ENCODE measurements at places on chromosomes 1 and 21.

- DNase-seq = no peak
Observed at GRCh38 chr21:25734654-25734903, 125 bp downstream of the ATP5PF start.

DNA sequence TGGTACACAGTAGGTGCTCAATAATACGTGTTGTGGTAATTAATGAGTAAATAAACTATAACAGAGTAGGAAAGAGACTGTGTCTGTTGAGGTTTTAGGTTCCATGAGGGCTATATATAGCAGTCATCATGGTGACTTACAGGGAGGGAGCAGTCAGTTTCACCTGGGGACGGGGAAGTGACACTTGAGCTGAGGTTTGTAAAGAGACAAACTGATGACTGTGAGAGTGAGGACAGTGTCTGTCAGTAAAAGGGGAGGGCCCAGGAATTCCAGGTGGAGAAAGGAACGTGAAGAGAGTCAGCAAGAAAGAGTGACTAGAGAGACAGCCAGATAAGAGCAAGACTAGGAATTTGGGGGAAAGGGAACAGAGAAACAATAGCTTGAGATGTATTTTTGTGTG lies 30.2 kb downstream of the ABCA4 start:
- no peak for DNase-seq

DNA sequence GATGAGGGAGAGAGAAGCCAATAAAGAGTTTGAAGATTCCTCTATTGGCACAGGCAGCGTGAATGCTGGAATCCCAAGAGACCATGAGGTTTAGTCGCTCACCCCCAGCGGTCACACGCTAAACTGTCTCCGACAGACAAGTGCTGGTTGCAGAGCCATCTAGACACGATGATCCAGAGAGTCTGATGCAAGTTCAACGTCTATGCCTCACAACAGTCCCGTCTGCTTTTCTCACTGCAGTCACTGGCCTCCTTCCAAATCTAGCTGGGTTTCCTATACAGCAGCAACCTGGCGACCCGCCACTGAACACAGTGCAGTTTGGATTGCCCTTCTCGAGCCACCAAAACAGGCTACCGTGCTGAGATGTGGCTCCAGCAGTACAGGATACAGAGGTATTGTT lies 98.6 kb upstream of the KRTAP19-8 start:
- no peak for DNase-seq

DNA sequence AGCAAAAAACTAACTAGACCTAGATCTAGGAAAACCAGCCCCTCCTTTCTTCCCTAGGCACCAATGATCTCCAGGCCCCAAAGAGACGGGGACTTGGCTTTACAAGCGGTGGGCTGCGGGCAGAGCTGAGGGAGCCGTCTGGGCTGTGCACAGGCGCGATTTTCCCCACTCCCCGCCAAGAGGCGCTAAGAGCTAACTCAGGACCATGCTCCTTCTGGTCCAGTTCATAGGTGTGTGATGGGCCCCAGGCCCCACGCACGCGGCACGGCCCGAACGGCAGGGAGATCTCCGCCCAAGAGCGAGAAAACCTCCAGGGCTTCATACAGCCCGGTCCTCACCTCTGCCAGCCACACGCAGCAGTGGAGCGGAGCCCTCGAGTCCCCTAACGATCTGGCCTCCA lies 7.5 kb upstream of the GPR153 start:
- DNase-seq = no peak

GRCh38 chr1:44016041-44016889 lies 15.0 kb downstream of the SLC6A9 start:
- DNase-seq = no peak

- no peak for DNase-seq
Observed at GRCh38 chr1:8006037-8006963, 19.8 kb downstream of the ERRFI1 start.

GRCh38 chr1:98090351-98090750 lies 169.5 kb upstream of the DPYD start:
- no peak for DNase-seq

GRCh38 chr1:117584181-117584580 lies 21.7 kb upstream of the TENT5C start:
- no peak for DNase-seq

DNA sequence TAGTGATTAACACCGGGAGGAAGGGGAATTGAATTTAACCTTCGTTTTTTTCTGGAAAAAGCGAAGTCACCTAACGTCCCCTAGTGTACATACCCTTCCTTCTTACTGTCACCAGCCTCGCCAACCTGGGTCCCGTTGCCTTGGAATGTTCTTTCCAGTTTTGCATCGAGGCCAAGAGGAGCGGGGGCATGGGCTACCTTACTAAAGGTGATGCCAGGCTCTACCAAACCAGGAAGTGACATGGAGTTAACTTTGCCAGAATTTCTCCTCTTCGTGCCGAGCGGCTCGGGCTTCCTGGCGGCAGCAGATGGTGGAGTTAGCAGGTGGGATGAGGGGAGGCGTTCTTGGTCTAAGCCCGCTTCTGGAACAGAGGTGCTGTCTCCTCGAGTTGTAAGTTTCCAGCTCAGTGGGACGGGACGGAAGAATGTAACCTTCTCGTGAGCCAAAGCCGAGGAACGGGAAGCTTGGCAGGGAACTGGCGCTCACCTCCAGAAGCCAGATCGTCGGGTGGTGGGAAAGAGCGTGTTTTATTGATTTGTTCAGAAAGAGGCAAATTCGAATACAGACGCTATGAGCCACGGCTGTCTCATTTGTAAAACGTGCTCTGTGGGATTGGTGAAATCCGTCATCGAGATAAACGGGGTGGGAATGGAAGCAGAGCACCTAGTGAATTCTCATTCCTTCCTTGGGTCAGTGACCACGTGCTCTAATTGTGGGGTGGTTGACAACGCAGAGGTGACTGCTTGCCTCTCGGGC lies 486 bp downstream of the NIPAL3 start:
- no peak for DNase-seq

DNA sequence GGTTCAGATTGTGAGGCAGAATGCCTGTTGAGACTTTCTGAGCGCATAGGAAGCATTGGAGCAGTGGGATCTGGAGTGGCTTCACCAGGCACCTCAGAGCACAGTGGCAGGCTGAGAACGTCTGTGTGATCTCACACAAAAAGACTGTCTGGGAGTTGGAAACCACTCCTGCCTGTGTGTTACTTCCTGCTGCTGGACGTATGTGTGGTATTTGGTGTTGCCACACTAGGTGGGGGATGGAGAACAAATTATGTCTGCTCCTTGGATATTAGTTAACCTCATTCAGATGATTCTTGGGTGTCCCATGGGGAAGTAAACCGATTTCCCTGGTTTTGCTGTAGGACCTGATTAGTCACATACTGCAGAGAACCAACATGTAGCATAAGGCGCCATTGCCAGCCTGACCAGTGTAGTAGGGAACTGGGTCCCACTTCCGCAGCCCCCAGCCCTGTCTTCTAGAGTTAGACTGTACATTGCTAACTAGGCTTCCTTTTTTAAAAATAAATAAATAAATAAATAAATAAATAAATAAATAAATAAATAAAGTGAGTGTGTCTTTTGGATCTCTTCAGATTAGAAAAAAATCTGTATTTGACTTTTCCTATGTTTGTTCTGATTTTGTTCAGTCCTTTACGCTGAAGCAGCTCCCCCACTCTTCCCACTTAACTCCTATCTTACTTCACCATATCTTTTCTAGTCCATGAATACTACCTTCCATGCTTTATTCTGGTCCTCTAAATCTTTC lies 26.9 kb downstream of the UCK2 start:
- DNase-seq = no peak

- no peak for DNase-seq
Observed at GRCh38 chr1:38812981-38813380, 46.6 kb downstream of the RRAGC start.
